Spleen (tissue), 13 donors: ENCODE measurements at places on chromosomes 11 and 22.

DNA sequence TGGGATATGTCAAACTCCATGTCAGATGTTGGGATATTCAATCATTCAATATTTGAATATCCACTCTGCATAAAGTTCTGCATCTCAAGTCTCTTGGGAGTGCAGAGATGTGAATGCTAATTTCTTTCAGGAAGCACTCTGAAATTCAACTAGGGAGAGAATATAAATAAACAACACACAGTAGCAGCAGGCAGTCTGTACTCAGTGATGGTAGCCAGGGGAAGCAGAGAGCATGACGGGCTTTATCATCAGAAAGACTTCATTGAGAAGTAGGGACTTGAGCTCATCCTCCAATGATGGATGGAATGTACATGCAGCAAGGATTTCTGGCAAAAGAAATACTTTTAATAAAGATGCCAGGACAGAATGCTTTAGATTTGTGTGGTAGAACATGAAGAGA, 9.8 kb upstream of the TEAD1 start:
- DNase-seq, result no peak

DNA sequence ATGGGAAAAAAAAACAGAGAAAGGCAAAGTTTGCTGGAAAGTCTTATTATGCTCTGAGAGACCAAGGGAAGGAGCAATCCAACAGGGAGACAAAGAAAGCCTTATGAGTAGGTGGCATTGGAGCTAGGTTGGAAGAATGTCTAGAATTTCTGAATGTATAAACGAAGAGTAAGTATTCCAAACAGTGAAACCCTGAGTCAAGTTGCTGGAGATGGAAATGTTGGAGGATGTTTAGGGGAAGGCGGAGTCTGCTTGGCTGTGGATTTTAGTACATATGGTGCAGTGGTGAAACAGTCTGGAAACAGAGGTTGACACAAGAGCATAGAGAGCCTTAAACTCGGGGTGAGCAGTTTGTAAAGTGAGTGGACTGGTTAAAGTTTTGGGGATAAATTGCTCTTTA, 314.8 kb upstream of the CADM1 start:
- DNase-seq, result no peak

DNA sequence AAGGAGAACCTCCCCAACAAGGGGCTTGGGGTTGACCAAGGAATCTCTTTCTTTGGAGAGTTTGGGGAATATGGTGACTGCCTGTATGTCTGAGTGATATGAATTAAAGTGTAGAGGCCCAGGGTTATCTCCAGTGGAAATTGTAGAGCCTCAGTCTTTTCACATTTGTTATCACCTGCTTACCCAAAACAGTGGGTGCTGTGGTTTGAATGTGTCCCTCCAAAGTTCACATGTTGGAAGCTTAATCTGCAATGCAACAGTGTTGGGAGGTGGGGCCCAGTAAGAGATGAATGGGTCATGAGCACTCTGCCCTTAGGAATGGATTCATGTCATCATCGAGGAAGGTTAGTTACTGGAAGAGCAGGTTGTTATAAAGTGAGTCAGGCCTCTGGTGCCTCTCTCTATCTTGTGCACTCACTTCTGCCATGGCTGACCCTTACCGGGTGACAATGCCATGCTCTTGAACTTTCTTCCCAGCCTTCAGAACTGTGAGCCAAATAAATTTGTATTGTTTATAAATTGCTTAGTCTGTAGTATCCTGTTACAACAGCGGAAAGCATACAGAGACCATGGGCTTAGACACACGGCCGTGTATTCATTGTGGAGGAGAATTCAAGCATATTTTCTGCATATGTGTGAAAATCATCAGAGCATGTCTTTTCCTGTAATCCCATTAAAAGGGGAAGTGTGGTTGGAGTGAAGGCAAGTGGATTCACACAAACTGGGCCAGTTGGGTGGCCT, 114.1 kb upstream of the TBCEL start:
- DNase-seq, result no peak

DNA sequence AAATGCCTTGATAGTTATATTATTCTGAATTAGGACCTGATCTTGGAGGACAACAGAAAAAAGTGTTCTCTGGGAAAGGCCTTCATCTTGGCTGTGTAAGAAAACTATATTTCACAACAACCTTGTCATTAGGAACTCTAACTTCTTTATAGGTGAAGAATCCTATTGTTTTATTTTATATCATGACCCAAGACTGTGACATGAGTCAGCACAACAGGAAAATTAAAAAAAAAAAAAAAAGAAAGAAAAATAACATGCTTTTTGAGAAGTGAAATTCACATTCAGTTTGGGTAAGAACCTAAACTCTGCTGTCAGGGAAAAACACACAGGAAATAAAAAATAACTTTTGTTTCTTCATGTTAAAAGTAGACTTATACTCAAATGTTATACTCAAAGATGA, 11.7 kb upstream of the FOLR2 start:
- DNase-seq, result no peak

DNA sequence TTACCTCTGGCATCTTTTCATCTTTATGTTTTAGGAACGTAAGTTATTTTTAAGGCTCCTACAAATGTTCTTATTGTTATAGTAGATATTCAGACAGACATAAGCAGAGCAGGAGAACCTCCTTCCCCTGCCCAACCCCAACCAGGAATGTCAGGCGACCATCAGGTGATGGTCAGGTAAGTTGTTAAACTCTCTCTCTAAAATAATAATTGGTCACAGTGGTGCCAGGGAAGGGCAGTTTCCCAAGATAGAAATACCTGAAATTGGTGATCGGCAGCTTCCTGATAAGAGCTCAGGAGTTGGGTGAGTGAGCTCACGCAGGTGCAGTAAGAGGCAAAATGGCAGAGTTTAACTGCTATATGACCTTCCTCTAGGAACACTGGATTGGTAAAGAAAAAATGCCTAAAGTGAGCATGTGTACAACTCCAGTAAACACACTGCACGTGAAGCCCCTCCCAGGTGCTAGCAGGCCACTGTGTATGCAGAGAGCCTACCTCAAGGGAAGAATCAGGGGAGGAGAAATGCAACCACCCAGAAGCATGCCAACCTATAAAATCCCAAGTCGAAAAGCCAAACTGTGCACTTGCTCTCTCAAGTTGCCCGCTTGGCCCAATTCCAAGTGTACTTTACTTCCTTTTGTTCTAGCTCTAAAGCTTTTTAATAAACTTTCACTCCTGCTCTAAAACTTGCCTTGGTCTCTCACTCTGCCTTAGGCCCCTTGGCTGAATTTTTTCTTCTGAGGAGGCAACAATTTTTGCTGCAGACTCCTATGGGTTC, 273.9 kb downstream of the SBF2 start:
- no peak for DNase-seq

- DNase-seq, result no peak
Measured at GRCh38 chr11:36953976-36954375, 355.9 kb upstream of the RAG2 start.

GRCh38 chr22:26713823-26714449, 56.5 kb downstream of the MIAT start:
- DNase-seq, result no peak

DNA sequence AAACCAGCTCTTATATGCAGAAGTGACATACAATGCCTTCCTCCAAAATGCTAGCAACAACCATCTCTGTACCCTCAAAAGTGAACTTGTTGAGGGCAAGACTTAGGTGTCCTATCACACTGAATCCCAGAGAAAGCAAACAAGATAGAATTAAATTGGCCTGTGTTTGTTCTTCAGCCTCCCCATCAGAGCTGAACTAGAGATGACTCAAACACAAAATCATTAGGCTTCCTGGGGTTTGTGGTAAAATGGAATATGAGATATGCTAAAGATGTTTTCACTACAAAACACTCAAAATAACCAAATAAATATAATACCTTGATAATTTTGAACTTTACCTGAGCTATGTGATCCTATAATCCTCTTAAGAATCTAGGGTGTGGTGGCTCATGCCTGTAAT, 31.6 kb downstream of the ZNF214 start:
- DNase-seq, result no peak

DNA sequence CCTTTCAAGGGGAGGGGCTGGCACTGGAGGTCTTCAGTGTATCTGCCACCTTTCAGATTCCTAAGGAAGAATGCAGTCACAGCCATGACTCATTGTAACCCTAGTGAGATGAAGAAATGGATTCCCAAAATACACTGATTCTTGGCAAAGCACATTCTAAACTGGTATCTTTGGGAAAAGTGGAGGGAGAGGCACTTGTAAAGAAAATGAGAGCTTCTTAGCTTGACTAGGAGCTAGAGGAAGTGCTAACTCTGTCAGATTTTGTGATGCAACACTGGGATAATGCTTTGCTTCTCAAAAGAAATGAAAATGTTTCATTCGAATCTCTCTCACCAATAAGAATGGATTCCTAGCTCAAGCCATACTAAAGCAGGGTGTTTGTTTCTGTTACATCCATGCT, 14.3 kb downstream of the NRIP3 start:
- no peak for DNase-seq
